ENCODE measurements at places on chromosomes 12 and 14.

GRCh38 chr14:103739466-103739792, 23.8 kb downstream of the ZFYVE21 start:
- no peak for DNase-seq

DNA sequence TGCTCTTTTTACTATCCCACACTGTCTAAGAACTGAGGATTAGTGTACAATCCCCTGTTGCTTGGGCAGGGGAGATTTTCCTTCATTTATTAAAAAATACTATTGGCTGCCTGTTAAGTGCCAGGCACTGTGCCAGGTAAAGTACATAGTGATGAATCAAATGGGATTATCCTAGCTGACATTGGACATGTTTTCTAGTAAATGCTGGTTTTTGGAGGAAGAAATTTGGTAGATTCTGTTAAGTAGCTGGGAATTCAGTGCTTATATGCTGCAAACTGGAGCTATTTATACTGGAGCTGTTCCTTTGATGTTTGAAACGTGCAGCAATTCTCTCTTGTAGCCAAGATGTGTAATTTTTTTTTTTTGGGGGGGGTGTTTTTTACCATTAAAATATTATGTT, 299.6 kb downstream of the EMP1 start:
- no peak for DNase-seq

DNA sequence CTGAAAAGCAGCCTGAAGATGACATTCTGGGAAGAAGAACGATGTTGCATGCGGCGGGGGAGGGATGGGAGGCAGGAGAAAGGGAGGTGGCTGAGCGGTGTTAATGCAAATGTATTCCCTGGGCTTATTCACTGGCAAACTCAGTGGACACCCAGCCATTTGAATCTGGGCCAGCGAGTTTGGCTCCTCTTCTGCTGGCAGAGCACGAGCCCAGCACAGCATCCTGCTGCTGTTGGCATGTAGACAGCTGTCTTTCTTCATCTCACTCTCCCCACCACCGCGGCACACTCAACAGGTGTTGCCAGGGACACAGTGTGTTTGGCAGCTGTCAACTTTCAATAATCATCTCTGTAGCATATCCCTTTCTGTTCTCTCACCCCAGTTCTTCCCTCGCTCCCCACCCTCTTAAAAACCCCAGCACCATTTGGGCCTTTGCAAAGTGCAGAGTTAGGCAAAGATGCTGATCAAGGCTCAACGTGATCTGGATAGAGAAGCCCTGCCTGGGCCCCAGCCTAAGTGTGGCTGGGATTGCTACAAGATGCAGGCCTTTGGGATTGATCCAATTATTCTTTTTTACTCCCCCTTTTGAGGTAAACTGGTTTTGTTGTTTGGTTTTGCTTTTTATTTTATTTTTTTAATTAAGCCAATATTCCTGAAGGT, 131.9 kb downstream of the EXOC5 start:
- no peak for DNase-seq

- no peak for DNase-seq
Observed at GRCh38 chr14:64654246-64654900, 49.9 kb upstream of the PLEKHG3 start.

DNA sequence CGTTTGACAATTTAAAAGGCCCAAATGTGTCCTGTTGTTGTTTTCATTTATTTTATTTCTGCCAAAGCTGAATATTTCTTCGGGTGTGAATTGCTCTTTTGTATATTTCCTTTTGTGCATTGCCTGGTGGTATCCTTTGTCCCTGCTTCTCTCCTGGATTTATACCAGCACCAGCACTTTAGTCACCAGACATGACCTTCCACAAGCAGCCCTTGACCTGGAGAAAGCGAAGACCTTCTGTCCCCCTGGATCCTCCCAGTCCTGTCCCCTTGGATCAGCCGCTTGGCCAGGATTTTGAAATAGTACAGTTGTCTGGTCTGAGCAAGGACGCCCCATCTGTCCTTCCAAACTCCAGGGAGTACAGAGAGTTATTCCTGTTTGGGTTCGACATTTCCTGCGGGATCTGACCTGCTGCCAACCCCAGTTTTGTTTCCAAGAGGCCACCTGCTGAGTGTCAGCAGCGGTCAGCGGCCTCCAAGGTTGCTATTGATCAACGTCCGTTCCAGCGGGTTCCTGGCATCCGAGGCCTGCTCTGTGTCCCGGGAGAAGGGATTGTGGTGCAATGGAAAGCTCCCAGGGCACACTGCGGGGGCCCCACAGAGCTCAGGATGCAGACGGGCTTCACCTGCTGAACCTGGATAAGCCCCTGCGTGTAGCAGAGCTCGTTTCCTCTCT, 45.1 kb upstream of the CHGA start:
- DNase-seq = no peak
